Activated CD8-positive, alpha-beta memory T cell treated with anti-CD3 and anti-CD28 coated beads, Interleukin-2, amount 50 U/mL, for 48 hours (primary cell): ENCODE measurements at places on chromosomes 16 and 17.
A peak's percentile ranks its signal among the peaks of the same experiment; 100 is the strongest.

DNA sequence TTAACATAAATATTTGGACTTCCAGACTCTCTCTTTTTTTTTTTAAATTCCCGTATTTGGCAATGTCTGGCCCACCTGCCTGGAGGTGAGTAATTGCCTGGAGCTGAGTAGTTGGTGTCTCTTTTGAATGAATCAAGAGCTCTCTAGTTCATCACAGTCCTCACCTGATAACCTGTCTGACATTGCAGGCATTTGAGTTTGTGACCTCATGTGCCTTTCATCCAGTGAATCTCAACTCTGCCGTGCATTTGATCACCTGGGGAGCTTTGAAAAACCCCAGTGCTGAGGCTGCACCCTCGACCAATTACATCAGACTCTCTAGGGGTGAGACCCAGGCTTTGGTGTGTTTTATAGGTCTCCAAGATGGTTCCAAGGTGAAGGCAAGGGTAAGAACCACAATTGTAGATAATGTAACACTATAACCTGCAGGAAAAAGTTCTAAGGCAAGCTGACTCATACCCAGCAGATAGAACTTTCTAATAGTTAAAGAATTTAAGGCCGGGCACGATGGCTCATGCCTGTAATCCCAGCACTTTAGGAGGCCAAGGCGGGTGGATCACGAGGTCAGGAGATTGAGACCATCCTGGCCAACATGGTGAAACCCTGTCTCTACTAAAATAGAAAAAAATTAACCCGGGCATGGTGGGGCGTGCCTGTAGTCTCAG lies 24.5 kb upstream of the HS3ST2 start:
- no peak for DNase-seq

- no peak for DNase-seq
These were observed 14.0 kb upstream of the COTL1 start for GRCh38 chr16:84631886-84632285.

DNA sequence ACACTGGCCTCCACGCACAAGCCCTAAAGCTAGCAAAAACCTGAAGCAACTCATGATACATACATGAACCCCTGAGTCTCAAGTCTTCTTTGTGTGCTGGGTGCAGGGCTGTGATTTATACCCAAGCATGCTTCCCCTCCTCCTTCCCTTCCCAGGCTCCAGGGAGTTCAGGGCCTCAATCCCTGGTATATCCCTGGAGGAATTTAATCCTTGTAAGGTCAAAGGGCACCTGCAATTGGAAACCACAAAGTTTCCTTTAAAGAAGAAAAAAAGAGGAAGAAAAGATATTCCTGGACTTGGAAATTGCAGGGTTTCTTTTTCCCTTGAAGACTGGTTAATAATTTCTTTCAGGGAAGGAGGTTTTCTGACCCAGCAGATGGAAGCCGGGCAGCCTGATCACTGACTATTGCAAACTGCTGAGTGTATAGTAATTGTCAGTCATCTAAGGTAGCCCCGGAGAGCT lies 182.3 kb downstream of the AATF start:
- no peak for DNase-seq

DNA sequence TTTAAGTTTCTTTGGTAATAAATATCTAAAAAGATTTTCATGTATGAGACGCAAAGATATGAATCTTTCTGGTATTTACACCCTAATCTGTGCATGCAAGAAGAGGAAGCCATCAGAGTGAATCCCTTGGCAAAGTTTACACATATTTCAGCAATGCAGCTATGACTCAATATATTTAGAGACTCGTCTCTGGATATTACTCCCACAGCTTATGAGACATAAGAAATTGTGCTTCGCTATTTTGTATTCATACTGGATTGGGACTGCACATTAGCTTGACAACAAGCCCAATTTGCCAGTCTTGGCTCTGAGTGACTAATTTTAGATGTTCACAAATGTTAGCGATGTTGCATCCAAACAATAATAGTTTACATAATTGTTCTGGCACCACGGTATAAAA lies 532.0 kb downstream of the CDH11 start:
- DNase-seq = no peak

- no peak for DNase-seq
These were observed 720 bp downstream of the METRN start for GRCh38 chr16:715477-716199.

DNA sequence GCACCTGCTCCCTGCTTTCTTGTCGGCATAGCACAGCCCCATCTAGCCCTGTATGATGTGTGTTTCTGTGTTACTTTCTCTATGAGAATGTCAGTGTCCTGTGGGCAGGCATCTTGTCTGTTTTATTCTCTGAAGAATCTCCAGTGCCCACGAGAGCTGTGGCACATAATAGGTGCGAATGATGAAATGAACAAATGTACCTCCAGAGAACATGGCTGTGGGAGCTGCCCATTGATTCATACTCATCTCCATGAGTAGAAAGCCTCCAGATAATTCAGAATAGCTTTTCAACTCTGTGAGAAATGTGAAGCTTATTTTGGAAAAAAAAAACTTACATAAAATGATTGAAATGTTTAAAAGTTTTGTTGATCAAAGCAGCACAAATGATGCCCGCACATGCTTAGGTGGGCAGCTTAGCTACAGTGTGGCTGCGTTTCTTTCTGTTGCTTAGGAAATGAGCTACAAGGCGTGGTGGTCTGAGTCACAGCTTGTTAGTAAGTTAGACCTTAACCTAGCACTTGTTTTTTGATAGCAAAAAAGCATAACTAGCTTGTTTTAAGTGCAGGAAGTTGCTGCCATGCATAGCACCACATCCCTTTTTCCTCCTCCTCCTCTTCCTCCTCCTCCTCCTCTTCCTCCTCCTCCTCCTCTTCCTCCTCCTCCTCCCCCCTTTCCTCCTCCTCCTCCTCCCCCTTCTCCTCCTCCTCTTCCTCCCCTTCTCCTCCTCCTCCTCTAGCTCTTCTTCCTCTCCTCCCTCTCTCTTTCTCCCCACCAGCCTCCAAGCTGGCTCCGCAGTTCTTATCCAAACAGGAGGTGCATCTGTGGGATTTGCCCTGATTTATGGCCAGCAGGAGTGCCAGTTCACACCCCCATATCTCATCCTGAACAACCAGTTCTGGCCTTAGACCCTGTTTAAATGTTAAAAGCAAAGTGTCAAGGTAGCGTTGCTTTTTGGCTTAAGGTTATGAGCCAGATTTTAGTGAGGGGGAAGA lies 221.5 kb downstream of the IRF8 start:
- no peak for DNase-seq

- peak; percentile 76 for DNase-seq
These were observed 4.7 kb downstream of the COQ7 start for GRCh38 chr16:19071811-19072777.

GRCh38 chr17:73371836-73372235 lies 60.0 kb upstream of the CDC42EP4 start:
- DNase-seq = no peak

- no peak for DNase-seq
These were observed 101.6 kb downstream of the CCT6B start for GRCh38 chr17:34859652-34860051.

DNA sequence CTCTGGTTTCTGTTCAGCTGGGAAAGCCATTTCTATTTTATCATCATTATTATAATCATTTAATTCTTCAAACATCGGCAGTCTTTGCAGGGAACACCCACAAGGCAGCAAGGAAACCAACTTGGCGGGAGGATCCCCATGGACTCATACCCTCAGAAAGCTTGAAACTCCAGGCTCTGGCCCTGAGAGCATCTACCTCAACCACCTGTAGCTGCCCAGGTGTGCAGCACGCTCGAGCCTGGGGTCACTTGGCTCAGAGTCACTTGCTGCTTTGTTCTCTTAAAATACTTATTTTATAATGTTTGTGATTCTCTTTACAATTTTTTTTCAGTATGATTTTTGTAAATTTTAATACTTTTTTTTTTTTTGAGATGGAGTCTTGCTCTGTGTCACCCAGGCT lies 6.8 kb upstream of the ZNF423 start:
- DNase-seq = no peak

DNA sequence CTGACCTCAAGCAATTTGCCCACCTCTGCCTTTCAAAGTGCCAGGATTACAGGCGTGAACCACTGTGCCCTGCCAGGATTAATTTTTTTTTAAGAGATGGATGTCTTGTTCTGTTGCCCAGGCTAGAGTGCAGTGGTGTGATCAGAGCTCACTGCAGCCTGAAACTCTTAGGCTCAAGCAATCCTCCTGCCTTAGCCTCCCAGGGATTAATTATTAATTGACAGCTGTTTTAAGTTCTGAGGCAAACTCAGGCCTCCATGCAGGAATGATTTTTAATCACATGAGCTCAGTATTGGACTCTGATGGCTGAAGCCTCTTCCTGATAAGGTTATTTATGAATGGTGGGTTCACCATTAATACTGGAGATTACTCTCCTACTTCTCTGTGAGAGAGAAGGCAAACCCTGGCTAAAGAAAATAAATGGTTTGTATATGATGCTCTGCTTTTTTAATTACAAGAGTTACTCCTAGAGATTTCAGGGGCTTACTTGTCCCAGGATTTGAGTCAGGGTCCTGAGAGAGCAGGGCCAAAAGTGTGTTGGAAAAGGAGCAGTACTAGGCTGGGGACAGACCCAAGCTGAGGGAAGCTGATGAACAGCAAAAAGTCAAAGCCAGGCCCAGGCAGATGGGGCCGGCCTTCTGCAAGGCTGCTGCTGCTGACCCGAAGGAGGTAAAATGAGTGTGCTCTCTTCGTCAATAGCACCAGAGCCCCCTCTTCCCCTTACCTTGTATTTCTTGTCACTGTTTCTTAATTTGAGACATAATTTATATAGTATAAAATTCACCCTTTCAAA lies 56.9 kb upstream of the HAS3 start:
- DNase-seq = no peak

DNA sequence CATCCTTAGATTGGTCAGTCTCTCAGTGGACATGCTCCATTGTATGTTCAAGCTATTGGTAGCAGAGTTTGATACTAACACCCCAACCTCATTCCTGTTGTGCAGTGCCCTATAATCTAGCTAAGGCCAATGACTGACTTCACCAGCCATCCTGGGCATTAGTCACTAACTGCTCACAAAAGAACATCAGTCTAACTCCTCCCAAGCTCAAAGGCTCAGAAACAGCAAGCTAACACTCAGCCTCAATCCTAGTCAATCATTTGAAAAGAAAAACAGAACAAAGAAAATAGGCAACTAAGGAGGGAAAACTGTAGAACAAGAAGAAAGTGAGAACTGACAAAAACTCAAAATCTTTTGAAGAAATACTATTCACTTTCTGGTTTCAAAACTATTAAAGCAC lies 199.1 kb upstream of the C17orf78 start:
- no peak for DNase-seq

GRCh38 chr17:67575325-67575724 lies 142.4 kb upstream of the NOL11 start:
- DNase-seq = no peak

- no peak for DNase-seq
These were observed 149.2 kb downstream of the MAF start for GRCh38 chr16:79451196-79451816.

DNA sequence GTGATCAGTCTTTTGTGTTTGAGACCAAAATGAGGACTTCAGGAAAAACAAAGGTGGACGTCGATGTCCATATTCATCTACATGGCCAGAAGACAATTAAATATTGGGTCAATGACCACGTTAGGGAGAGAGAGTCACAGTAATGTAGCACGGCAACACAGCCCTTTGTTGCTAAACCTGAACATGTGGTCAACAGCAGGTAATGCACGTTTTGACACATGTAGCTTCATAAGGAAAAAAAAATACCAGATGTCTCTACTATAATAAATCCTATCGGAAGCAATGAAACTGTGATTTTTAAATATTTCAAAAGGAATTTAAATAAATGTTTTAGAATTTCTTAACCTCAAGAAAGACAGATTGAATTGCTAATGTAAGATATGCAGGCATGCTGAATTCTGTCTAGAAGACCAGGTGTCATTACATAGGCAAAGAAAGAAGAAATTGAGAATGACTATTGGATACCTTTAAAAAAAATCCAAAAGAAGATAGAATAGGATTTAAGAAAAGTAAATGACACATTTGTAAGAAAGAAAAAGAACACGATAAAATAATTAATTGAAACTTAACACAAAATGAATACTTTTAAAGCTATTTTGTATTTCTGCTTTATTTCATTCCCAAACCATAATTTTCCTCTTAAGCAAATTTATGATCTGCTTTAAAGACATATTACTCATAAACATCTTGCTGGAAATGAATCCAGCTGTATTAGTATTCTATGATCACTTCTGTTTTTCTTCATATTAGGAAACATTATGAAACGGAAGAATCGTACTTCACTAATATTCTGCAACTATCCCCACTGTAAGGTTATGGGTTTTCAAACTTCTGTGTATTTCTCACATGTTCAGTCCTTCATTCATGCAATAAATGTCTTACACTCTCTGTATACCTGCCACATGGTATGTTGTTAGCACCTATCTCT lies 30.1 kb downstream of the ABCA8 start:
- no peak for DNase-seq

DNA sequence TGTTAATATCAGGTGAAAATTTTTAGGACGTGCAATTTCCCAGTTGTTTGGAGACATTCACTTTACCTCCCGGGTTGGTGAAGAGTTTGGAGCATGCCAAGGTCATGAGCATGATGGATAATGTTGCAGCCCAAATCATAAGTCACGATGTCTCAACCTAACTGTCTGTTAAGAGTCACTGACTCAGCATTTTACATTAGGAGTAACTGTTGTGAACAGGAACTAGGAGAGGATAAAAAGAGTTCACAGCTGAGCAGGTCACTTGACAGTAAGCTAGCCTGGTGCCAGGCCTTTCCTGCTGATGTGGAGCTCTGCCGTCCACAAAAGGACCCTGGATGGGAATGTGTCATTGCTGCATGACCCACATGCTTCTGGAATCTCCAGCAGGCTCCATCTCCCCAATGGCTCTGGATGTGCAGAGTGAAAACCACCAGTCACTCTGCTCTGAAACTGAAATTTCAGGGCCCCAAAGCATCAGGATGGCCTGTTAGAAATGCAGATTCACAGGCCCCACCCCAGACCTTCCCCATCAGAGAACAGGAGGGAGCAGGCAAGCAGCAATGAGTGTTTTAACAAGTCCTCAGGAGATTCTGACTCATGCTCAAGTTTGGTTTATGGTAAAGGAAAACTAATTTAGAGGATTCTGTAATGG lies 371.6 kb upstream of the MAF start:
- no peak for DNase-seq

DNA sequence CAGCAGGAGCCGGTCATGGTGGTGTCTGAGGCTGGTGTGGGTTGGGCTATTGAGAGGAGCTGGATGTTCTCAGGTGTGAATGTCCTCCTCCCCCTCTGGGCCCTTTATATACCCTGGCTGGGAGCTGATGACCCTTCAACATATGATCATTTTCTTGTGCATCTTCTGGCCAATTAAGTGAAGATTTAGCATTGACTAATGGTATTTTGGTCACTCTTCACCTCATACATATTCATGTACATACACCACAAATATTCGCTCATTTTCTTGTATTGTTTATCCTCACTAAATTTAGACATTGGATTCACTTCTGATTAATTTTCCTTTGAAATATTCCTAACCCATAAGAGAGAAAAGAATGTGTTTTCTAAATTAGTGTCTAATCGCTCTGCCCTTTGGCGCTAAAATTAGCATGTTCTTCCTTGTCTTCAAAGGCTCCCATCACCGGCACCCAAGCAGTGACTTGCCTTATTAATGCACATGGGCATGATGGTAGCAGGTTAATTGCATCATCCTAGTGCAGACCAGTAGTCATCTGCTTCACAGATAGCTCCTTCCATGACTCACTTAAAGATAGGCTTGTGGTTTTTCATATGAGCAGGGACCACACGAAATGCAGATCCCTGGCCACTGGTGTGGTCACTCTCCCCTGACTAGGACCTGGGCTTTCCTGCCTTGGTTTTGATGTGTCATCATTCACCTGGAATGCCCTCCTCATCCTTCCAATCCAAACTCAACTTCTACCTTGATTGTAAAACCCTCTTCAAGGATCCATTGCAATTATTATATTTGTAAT lies at the start of gene KRTAP2-4:
KRTAP2-4 (minus strand) TSS at position 51 of the 796 bp plus-strand sequence; CDS start at position 17, 34 bp downstream.
- DNase-seq = no peak

- peak; percentile 72 for DNase-seq
These were observed 532 bp downstream of the DHX40 start for GRCh38 chr17:59565959-59566324.
